ENCODE measurements at places on chromosomes 4 and X.
A peak's percentile ranks its signal among the peaks of the same experiment; 100 is the strongest.

DNA sequence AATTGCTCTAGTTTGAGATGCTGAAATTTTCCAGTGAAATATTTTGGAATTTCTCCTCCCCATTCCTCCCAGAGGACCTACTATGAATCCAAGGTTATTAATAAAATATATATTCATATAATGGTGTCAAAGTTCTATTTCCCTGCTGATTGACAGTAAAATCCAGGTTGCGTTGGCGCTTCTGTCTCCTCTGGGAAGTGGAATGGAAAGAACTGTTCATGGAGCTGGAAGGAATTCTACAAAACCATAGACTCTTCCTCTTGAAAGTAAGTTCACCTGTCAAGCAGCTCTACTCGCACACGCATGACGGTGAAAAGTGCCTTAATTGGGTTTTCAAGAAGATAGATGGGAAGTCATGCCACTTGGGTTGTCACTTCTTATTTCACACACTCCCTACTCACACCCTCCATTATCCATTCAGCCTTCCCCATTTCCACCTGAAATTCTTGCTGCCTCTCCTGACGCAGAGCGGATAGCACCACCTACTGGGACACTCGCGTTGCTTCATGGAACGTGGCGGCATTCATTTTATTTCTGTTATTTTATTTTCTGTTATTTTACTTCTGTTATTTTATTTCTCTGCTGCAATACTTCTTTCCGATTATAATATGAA is 351.6 kb downstream of the NLGN4X start:
- DNase-seq, result no peak

DNA sequence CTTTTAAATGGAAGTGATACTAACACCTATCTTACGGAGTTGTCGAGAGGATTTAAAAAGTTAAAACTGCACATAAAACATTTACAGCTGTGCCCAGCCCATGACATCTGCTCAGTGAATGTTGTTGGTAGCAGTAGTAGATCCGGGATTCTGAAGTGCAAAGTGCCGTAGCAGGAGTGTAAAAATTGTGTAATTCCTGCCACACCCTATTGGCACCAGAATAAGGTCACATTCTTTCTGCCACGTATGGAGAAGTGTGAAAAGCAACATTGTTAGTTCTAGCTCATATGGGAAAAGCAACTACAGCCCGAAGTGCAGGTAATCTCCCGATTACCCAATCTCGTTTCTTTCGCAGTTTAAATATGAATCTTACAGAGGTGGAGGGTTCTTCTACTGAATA is 31.2 kb downstream of the PRIMPOL start:
- DNase-seq, result no peak

DNA sequence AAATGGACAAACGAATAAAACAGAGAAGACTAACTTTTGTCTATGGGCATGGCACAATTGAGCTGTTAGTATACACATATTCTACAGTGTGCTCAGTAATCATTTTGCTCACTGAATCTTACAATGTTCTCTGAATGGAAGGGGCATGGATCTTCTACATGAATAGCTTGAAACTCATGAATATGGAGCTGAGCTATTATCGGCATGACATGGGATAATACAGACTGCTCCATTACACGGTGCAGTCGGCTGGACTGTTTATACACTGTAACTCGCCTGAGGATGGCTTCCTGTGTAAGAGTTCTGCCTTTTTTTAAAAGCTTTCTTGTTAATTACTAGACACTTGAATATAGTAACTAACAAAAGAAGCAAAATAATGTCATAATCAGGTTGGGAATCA is 368.5 kb upstream of the MAD2L1 start:
- no peak for DNase-seq

- no peak for DNase-seq
These were observed 121.8 kb upstream of the AP1S2 start for GRCh38 chrX:15976396-15976795.

DNA sequence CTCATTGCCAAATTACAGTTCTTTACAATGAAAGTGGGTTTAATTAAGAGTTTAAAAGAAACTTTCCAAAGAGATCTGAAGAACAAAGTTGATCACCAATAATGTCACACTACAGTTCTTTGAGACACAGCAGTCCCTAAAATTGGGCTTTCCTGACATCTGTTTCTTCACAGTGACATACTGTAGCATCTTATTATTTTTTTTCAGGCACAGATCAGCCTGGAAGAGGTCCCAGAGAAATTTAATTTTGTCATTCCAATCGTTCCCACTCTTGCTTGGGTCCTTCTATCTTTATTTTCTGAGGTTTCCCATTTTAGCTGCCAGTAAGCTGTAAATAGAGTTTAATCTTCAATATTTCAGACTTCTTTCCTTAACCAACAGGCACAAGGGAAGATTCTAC is 143.1 kb upstream of the FRMPD4 start:
- no peak for DNase-seq

DNA sequence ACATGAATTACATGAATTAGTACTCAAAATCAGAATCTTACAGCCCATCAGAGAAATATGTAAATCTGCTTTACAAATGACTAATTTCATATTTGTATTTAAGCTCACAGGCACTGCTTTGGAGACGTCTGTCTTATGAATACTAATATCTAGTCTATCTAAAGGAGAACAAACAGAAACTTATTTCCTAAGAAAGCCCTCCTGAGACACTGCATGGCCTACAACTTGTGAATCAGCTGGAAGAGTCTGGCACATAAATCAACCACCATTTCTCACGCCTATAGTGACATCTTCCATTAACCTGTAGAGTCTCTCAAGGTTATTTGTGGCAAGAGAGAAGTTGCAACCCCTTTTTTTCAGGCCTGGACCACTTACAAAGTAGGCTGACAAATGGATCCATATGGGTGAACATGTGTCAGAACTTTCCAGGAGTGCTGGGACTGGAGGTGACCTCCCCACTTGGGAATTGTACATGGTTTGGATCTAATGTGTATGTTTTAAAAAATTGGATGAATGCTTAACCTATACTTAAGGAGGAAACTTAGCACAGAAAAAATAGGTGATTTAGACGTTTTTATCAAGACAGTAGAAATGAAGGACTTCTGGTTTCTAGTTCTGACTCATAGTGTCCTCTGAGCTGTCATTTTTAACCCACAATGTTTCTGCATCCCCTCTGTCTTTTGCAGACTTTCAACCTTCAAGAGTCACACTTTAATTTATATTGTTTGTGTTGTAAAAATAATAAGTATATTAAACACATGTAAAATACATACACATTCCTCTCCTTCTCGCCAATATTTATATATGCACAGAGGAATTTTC is 83.2 kb upstream of the ARHGAP24 start:
- no peak for DNase-seq

DNA sequence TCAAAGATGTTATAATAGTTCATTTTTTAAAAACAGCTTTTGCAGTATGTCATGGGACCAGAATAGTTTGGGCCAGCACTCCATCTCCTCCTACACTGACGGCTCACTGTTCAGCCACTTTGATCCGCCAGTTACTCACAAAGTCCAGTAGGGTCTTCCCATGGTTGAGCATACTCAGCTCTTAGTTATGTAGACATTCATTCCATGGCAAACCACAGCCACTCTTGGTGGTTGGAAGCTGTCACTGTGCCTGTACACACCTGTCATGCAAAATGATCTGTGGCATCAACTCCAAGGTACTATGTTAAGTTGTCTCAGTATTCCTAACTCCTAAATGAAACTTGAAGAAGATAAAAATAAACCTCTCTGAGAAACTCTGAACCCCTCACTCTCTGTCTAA is 127.2 kb downstream of the NR3C2 start:
- peak; percentile 7 for DNase-seq

DNA sequence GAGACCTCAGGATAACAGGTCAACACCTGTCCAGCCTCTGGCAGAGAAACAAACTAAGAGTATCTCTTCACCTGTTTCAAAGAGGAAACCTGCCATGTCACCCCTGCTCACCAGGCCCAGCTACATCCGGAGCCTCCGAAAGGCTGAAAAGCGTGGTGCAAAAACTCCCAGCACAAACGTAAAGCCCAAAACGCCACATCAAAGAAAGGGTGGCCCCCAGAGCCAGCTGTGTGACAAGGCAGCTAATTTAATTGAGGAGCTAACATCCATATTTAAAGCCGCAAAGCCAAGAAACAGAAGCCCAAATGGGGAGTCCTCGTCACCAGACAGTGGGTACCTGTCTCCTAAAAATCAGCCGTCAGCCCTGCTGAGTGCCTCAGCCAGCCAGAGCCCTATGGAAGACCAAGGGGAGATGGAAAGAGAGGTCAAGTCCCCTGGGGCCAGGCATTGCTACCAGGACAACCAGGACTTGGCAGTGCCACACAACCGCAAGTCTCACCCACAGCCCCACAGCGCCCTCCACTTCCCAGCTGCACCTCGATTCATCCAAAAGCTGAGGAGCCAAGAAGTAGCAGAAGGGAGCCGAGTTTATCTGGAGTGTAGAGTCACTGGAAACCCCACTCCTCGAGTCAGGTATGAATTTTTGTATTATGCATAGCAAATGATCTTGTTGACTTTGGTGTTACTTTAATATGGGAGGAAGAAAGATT is 15.1 kb downstream of the PALLD start:
- DNase-seq, result no peak

DNA sequence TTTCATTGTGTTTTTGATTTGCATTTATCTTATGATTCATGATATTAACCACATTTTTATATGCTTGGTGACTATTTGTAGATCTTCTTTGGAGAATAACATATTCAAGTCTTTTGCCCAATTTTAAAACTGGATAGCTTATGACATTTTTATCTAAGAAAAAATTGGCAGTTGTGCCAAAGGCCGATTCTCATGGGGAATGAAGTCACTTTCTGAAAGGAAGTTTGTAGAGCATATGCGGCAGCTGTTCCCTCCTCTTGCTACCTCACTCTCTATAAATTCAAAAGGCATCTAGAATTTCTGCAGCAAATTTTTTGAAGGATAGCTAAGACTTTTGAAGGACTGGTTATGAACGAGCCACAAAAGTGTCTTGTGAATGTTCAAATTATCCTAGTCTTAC is 2353.5 kb downstream of the ARAP2 start:
- no peak for DNase-seq

- DNase-seq, result no peak
These were observed 631.6 kb downstream of the PCDH18 start for GRCh38 chr4:136900696-136901095.

- no peak for DNase-seq
These were observed 507.9 kb downstream of the SMARCA1 start for GRCh38 chrX:129015381-129015780.

DNA sequence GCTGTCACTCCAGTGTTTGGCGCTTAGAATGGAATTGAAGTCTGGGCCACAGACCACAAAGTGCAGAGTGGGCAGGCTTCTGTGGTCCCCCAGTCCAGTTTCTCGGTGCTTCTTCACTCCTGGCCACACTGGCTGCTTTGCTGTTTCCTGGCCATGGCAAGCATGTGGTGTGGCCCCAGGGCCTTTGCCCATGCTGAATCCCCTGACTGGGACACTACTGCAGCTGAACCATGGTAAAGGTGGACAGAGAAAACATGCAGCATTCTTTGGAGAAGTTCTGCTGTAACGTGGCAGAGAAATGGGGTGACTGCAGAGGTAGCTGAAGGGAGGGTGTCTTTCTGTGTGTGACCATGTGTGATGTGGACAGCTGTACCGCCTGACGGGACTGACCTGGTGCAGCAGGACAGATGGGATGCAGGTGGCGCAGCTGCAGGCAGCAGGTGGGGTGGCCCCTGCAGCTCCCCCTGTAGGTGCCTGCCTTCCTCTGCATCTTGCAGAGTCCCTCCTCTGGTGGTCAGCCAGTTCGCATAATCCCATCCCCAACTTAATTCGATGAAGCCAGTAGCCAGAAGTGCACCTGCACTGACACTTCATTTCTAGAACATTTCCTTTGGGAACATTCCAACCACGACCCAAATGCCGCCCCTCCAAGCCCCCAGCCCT is 13.2 kb upstream of the S100P start:
- DNase-seq, result no peak

DNA sequence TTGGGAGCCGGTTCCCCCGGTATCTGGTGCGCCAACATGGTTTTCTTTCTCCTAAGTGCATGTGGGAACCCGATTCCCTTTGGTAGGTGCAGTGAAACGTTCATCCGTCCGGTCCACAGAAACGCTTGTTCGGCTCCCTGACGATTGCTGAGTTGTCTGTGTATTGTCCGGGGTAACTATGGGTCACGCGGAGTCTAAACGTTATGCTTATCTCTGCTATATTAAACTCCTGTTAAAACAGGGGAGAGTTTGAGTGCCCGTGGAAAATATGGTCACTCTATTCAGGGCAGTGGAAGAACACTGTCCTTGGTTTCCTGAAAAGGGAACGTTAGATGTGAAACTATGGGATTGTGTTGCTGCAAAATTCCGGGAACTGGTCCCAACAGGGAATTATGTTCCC is 32.4 kb upstream of the MGST2 start:
- DNase-seq, result no peak

DNA sequence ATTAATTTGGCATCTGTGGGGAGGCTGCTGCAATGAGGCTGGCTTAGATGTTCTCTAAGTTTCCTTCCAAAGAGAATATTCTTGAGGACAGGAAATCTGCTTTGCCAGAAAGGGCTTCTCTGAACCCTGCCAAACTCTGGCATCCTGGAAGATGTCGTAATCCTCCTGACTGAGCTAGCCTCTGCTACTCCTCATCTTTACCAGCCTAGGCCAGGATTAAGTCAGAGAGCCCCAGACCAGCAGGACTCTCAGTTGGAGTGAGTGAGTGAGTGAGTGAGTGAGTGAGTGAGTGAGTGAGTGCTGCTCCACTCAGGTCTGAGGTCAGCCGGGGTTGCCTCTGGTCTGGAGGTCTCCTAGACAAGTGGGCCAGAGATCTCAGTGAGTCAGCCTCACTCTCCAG is 104.9 kb upstream of the SOD3 start:
- peak; percentile 9 for DNase-seq

DNA sequence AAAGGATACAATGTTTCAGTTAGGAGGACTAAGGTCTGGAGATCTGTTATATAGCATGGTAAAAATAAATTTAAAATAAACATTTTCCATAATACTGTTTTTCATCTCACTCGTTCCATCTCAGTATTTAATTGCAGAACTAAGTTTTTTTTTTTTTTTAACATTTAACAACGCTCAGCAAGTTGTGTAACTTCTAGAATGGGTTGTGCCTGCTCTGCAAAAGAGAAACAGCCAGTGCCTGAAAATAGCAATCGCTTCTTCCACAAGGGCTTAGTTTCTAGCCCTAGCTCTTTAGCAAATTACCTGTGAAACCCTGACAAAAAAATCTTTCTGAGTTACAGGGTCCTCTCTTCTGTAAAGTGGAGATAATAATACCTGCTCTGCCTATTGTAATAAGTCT is 41.9 kb downstream of the CNGA1 start:
- DNase-seq, result no peak

GRCh38 chr4:128228845-128229795 is 58.5 kb downstream of the PGRMC2 start:
- peak; percentile 76 for DNase-seq

DNA sequence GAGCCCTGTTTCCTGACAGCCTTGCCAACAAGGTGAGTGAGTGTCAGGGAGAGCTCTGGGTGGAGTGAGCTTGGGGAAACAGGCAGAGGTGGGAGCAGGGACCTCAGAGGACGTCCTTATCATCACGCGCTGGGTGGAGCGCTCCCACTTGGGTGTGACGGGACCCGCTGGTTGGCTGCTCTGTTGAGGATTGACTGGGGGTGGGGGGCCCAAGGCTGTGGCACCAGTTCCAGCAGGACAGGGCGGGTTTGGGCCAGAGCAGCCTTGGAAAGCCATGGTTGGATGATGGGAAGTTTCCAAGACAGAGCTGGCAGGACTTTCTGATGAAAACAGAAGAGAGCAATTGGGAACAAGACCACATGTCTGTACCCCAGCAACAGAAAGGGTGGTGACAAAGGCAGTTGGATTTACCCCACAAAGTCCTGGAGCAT is 3.0 kb upstream of the PCGF3 start:
- DNase-seq, result no peak

GRCh38 chr4:105061136-105061696 is 85.5 kb upstream of the TET2 start:
- peak; percentile 2 for DNase-seq
